ENCODE measurements at places on chromosomes 1 and 21.

DNA sequence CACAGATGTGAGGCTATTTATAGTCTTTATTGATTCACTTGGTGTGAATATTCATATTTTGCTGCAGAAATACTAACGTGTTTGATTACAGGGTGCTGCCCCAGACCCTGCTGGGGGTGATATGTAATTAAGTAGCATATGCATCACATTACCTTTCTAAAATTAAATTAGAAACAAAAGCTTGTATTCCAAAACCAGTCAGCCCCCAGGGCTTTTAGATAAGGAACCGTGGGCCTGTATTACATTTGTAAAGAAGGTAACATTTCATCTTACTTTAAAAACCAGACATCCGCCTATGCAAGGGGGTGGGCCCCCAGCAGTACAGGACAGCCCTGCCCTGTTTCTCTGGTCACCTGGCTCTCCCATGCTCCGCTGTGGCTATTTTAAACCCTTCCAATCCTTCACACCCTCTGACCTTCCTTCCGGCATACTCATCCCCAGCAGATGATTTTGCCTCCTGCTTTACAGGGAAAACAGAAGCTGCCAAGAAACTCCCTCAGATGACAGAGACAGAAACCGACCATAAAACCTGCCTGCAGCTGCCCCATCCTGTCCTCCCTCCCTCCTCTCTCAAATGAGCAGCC is 22.0 kb upstream of the KCNC4 start:
- peak; percentile 71 for DNase-seq

DNA sequence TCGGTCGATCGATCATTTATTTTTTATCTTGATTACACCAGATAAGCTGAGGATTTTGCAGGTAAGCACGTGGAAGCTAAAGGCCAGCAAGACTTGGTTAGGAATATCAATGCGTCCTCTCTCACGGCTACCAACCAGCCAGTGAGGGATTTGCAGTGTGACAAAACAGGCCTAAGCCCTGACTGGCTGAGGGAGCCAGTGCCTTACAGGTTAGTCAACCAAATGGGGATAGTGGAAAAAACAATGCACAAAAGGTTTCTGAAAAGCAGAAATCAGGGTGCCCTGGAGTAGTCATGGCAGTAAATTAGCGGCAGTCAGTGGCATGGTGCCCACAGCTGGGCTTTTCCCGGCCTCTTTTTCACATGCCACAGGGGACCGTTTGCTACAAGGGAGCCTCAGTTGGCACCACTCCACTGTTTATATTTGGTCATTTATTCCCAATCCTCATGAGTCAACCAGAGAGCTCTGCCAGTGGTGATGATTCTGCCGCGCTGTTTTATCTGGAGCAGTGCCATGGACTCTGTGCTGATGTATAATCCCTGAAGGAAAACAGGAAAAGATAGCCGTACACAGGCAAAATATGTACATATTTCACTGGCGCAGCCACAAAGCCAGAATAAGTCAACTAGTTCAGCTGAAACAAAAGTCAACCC is 167.6 kb downstream of the RHOU start:
- DNase-seq: no peak

DNA sequence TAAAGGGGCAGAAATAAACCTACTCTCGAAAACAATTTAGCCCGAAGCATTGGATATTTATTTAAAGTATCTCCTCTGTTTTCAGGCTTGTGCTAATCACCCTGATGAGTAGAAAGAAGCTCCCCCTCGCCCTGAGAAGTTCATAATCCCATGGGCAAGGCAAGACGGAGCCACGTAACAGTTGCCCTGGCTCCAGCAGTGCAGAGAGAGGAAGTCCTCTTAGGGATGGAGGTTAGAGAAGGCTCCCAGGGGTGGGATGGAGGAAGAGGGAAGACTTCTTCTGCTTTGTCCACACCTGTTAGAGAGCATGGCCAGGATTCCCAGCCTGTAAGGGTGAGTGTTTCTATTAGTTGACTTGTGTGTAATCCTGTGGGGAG is 3.4 kb upstream of the GPR25 start:
- DNase-seq: no peak

- no peak for DNase-seq
These were observed 73.7 kb downstream of the LAMC1 start for GRCh38 chr1:183096894-183097293.

- DNase-seq: no peak
These were observed 29.6 kb upstream of the CCN1 start for GRCh38 chr1:85550784-85551516.

- no peak for DNase-seq
These were observed 973 bp downstream of the FMOD start for GRCh38 chr1:203349773-203350524.

DNA sequence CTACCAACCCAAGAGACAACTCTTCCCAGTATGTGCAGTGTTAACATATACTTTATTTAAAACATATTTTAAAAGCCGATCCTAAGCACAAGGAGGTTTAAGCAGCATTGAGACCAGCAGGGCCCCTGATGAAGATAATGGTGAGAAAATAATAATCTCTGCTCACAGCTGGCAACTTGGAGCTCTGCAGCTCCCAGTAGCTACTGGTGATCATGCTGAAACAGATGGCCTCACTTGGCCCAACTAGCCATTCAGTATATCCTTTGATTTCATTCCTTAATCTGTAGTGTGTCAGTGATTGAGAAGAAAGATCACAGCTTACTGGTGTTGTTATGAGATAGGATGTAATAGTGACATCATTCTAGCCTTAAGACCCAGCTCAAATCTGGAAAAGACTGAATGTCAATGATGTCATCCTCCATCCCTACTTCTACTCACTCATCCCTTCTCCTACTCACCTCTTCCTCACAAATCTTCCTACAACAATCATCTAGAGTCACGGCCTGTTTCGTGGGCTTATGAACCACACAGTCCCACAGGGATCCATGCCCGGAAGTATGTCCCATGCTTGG is 817.9 kb downstream of the PLA2G4A start:
- no peak for DNase-seq

DNA sequence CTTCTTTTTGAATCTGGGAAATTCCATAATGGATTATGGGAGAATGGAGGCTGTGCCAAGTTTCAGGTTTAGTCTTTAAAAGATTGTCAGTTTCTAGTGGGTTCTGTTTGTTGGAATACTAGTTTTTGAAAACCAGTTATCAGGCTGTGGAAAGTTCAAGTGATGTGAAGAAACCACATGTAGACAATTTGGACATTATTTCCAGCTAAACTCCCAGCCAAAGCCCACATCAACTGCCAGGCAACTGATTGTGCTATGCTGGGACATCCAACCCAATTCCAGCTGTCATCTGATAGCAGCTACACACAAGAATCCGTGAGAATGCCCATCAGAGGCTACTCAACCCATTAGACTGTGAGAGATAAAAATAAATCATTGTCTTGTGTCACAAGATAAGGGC is 546.1 kb upstream of the ADAMTS5 start:
- no peak for DNase-seq

DNA sequence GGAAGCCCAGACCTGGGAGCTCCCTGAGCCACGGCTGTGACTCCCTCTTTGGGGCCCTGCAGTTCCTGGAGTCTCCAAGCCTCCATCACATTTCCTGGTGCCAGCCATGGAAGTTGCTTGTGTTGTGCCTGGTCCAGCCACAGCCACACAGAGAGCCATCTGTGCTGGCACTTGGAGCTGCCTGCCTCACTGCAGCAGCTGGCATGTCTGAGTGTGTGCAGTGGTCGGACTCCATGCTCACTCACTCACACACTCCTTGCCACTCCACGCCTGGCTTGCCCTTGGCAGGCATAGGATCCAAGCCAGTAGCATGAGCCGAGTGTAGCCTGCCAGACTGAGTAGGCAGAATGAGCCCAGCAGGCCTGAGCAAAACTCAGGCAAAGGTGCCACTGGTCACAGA is 516.3 kb upstream of the BEND5 start:
- DNase-seq: no peak

DNA sequence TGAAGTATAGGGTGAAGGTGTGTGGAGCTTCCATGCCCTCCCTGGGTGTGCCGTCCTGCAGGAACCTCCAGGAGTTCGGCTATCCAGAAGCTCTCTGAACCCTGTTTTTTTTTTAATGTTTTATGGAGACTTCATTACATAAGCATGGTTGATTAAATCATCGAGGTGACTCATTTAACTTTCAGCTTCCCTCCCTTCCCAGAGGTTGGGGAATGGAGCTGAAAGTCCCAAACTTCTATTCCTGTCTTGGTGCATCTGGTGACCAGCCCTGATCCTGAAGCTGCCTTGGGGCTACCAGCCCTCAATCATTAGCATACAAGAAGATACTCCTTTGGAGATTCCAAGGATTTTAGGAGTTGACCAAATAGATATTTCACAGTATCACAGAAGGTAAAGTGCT is 9.5 kb downstream of the RRP15 start:
- DNase-seq: no peak

- no peak for DNase-seq
These were observed 47.1 kb downstream of the TCP10L start for GRCh38 chr21:32538147-32538792.

DNA sequence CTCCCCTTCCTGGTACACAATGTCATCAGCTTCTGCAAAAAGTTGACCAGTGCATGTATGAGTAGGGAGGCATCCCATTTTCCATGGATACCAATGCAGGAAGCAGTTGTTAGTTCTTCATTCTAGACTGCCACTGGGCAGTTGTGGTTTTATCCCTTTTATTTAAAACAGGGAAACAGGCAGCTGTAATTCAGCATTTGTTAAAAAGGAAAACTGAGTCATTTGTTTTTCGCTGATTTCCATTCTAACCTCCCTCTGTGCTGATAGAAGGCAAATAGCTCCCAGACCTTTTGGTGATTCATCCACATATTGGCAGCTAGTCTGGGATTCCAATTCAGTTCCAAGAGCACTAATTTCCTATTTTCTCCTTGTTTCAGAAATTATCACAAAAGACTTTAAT is 21.1 kb upstream of the ABCA4 start:
- DNase-seq: no peak

DNA sequence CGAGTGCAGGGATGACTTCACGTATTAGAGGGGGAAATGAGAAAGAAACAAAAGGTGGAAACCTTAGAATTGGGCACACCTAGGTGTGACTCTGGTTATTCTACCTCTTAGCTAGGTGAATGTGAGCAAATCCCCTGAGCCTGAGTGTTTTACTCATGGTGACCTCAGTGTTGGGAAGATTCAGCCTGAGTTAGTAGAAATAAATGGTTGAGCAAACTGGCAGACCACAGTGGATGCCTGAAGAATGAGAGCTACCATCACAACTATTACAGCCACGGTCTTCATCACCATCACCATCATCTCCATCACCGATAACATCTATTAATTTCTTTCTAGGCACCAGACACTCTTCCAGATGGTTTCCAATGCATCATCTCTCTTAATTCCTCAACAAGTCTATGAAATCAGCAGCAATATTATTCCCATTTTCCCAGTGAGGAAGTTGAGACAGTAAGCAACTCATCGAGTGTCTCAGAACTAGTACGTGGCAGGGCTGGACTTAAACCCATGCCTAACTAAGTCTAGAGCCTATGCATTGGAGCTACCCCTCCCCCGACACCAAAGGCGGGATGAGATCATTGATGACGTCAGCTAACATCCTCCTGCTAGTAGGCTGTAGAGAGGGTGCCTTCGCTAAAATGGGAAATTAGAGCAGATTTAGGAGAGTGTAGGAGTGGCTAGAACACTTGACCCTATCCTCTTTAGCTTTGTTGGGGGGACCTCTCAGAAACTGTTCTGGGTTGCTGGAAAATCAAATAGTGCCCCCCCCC is 7.9 kb upstream of the KAZN start:
- DNase-seq: no peak

DNA sequence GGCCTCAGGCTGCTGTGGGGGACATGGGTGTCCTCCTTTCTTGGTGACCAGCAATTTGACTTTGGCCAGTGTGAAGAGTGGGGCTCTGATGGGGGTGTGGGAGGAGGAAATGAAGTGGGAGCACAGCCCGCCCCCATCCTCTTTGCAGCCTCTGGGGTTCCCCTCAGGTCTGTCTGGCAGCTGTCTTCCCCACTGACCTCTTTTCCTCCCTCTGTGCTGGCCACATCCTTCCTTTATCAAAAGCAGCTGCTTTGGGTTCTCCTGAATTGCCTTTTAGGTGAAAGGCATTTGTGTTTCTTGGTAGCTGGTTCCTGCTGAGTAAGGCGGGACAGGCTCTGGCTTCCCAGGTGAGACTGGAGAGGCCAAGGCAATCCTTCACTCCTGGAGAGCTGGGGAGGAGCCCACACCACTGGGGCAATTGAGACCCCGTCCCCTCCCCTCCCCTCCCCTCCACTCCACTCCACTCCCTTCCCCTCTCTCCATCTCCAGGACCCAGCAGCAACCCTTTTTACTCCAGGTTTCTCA is 24.9 kb downstream of the PCAT6 start:
- DNase-seq: no peak

GRCh38 chr1:171220581-171221054 is 27.7 kb upstream of the FMO1 start:
- DNase-seq: no peak

DNA sequence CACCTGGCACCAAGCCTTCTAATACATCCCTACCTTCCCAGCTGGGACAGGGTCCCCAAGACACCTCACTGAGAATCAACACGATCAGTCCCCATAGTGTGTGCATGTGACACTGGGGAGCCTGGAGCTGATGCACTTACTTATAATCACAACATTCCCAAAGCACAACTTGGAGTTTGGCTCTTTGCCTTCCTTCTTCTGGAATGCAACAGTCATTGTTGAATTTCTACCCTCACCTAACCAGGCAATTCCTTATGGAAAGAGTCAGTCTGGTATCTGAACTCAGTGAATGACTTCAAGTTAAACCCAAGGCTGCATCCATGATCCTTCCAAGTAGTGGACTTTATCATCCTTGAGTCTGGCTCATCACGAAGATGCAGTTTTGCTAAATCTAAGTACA is 86.1 kb downstream of the DSCAM start:
- no peak for DNase-seq

DNA sequence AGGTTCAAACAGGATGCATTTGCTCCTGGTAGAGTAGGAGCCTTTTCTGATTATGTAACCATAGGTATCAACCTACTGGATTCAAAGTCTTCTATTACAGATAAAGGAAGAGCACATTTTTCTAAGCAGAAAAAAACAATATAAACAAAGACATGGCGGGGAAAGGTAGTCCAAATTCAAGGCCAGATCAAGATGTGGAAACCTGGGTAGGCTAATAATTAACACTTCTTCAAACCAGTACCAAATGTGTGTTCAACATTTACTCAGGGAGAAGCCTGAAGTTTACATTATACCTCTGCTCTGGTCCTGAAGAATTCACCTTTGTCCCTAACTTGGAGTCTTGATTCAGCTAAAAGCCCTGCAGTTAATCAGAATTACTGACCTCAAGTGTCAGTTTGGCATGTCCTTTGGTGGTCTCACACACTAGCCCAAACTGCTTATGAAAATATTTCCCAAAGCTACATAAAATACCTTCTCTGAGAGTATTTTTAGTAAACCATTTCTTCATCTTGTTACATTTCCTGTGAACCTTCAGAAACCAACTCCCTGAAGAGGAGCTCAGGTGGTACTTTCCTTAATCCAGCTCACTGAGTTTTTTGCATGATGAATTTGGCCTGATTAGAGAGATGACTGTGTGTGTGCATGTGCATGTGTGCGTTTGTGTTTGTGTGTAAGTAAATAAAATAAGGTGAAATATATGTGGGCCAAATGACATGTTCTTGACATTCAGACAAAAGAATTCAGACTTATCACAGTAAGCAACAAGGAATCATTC is 70.2 kb downstream of the TOR3A start:
- DNase-seq: no peak

All from NCI-H146 (cell line).